Umbilical cord (tissue), 2 donors: ENCODE measurements at places on chromosomes 5 and 9. TPM values are rescaled to one million over a fixed set of nuclear protein-coding genes. Genes with fewer than 3 reads are reported as not detected.

- DNase-seq, result peak; percentile 13
Measured at GRCh38 chr5:176870110-176870591, 29.0 kb downstream of the HK3 start.

DNA sequence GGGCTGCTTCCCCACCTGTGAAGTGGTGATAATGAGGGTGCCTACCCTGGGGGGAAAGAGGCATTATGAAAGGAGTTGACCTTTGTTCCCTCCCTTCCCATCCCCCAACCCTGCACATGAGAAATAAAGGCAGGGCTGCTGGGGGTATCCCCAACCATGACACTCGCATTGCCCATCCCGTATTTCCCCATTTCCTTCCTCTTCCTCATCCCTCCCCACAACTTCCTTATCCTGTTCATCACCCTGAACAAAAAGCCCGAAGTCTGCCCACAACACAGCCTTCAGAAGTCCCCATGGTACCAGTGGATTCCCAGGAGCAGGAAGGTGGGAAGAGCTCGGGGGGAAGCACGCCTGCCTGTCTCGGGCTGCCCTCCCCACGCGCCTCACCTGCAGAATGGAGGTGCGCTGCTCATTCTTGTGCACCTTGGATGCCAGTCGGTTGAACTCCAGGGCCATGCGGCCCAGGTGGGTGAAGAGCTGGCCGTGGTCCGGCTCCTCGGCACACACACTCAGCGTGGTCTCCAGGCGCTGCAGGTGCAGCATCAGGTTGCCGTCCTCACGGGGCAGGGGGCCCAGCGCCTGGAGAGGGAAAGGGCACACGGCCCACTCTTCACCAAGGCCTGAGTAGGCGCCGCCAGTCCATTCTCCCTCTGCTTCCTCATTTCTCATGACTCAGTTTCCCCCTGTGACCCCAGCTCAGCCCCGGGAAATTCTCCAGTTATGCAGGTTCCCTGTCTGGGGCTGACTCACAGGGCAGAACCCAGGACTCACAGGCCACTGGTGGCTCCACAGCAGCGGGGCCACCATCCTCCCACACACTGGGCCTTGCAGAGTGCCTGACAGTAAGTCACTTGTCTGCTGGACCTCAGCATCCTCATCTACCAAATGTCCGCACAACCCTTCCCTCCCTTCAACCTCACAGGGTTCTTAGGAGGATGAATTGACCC, 24.2 kb downstream of the TNIP1 start:
- DNase-seq, result no peak

- DNase-seq, result no peak
Measured at GRCh38 chr5:135691044-135691443, 112.3 kb upstream of the CXCL14 start.

Gene NR6A1
- total RNA-seq, result 0.72 TPM

- peak; percentile 23 for DNase-seq
Measured at GRCh38 chr9:135908093-135908753, 877 bp upstream of the CAMSAP1 start.

Gene RC3H2
- total RNA-seq, result 44.1 TPM

- no peak for DNase-seq
Measured at GRCh38 chr9:13142776-13143175, 136.7 kb downstream of the MPDZ start.

GRCh38 chr5:65861830-65862241, 64.5 kb upstream of the ERBIN start:
- no peak for DNase-seq

Gene SPATA31D4
- 1.7 TPM for total RNA-seq

DNA sequence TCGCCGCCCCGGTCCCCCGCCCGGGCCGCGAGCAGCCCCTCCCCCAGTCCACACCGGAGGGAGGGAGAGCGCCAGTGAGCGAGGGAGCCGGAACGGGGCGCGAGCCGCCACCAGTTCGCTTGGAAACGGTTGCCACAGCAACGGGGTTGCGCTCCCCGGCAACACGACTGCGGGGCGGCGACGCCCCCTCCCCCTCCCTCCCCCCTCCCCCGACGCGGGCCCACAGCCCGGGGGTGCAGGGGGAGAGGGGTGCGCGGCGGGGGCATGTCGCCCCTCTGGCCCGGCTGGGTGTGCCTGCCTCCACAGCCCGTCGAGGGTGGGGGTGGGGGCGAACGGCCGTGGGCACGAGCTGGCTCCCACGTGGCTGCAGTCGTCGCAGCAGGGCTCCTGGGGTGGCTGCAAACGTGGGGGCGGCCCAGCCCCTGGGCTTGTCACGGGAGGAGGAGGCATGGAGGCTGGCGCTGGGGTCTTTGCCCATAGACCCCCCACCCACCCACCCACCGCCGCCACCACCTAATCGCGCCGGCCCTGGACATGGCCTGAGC, 524 bp downstream of the PRR7 start:
- DNase-seq, result peak; percentile 48

- no peak for DNase-seq
Measured at GRCh38 chr9:68978501-68978900, 35.4 kb downstream of the PRKACG start.

DNA sequence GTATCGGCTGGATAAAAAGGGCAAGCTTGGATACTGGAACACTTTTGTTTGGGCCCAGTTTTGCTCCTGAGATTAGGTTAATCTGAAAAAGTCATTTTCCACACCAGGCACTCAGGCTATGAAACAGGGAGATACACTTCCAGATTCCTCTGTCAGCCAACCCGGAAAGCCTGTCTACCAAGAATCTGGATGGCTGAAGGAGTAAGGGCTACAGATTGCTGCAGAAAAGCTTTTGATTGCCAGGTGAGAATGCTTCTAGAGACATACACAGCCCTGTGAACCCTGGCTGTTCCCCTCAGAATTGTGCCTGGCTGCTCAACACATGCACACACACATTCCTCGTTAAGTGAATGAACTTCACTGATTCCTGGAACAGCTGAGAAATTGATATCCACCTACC, 114.4 kb downstream of the PSD2 start:
- peak; percentile 9 for DNase-seq

Gene PCDHGB5
- 15.4 TPM for total RNA-seq

Gene OR1N1
- 1.2 TPM for total RNA-seq

DNA sequence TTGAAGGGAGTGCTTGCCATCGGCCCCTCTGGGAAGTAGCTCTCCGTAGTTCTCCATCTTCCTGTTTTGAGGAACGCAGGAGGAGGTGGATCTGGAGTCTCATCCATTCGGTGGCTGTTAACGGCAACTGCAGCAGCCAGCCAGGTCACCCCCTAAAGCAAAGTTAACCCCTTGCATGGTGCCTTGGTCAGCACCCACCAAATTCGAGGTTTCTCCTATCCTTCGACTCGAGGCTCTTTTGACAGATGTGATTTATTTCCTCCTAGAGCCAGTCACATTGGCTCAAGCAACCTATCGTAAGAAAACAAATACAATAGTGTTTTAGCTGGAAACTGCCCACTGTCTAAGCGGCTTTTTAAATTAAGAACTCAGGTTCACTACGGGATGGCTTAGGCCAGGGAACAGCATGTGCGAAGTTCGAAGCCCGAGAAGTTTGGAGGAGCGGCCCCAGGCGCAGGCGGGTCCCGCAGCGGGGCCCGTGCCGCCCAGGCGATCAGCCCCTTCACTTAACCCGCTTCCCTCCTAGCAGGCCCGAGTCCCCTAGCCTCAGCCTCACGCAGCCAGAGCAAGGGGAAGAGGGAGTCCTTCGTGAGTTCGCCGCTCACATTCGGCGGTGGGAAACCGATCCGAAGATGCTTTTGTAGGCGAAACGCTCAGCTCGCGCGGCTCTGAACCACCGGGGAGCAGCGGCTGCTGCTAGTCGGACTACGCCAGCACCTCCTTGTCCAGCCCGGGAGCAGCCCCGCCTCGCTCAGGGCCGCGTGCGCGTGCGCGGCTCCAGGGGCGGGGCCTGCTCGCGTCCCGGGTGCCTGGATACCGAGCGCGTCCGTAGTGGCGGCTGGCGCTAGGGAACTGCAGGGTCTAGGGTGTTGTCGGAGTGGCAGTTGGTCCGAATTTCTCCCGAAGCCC, at the start of gene ROPN1L:
TSS of gene ROPN1L (plus strand) at position 797 of the 909 bp plus-strand sequence. CDS start 289 bp downstream, outside the sequence.
- DNase-seq, result peak; percentile 94

Gene SELENOP
- total RNA-seq, result 148 TPM

- peak; percentile 100 for DNase-seq
Measured at GRCh38 chr5:179559284-179560252, 9.2 kb downstream of the RUFY1 start.

DNA sequence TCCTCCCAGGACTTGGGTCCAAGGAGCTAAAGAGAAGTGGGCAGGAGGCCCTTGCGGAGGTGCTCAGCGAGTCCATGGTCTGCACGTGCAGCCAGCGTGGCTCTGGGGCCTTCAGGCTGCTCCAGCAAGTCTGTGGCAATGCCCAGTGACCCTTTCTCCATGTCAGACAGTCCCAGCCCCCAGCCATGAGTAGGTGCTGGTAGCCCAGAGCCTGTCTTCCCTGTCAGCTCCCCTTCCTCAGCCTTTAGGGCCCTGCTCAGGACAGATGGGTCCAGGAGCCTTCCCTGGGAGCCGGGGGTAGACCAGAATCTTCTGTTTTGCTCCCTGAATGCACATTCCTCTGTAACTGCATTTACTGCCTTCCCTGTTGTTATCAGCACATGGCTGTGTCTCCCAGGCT, 147.2 kb upstream of the IRX2 start:
- no peak for DNase-seq

- no peak for DNase-seq
Measured at GRCh38 chr5:153658606-153659005, 168.1 kb downstream of the GRIA1 start.

Gene CDC25C
- 2.2 TPM for total RNA-seq

DNA sequence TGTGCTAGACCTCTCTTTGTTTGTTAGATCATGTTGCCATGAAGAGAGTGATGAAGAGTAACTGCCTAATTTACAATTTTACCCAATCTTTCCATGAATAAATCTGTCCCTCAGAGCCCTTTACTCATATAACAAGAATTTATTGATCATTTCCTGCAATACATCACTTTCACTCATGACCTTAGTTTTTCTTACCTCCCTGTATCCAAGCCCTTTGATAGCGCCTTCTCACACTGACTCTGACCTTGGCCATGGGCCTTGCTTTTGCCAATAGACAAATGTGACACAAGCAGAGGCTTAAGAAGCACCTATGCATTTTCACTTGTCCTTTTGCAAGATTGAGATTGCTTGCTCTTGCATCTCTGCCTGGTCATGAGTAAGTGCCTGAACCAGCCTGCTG, 288.1 kb downstream of the NNT start:
- DNase-seq, result no peak

Gene PCDHB13
- 1.7 TPM for total RNA-seq

Gene TMEM215
- 3.1 TPM for total RNA-seq

- DNase-seq, result no peak
Measured at GRCh38 chr9:14441976-14442651, 128.2 kb upstream of the NFIB start.

GRCh38 chr9:108537756-108538155, 318.0 kb downstream of the ACTL7B start:
- DNase-seq, result no peak

GRCh38 chr5:31962871-31963307, 211.2 kb downstream of the GOLPH3 start:
- DNase-seq, result no peak

GRCh38 chr9:130882696-130883225, 13.9 kb downstream of the QRFP start:
- no peak for DNase-seq

GRCh38 chr5:179558932-179559283, 8.6 kb downstream of the RUFY1 start:
- DNase-seq, result no peak

Gene PCDHGB4
- total RNA-seq, result 18.3 TPM

DNA sequence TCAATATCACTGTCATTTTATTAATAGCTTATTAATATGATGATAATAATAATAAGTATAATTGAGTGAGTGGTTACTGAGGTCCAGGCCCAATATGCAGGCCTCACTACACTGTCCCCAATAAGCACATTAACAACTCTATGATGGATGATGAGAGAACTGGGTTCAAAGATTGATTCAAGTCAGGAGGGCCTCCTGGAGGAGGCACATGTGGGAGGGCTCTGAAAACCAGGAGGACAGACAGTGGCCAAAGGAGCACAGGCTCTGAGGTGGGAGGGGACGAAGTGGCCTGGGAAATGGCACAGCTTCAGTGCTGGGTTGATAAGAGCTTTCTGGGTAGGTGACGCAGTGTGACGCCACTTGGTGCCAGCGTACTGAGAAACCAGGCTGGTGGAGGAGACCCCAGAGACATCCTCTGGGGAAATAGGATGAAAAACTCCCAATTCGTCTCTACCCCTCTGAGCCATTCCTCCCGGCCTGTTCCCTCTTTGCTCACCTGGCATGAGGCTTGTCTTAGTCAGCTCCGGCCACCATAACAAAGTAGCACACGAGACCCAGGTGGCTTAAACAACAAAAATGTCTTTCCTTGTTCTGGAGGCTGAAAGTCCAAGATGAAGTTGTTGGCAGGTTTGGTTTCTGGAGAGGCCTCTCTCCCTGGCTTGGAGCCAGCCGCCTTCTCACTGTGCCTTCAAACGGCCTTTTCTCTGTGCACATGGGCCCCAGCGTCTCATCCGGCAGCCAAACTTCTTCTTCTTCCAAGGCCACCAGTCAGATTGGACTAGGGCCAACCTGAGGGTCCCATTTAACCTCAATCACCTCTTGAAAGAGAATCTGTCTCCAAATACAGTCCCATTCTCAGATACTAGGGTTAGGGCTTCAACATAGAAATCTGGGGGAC, 31.6 kb downstream of the NTNG2 start:
- no peak for DNase-seq

- no peak for DNase-seq
Measured at GRCh38 chr9:133528001-133528875, 3.5 kb upstream of the MYMK start.

- DNase-seq, result no peak
Measured at GRCh38 chr5:40381676-40382363, 297.9 kb upstream of the PTGER4 start.

- no peak for DNase-seq
Measured at GRCh38 chr5:106959387-106959786, 711.4 kb downstream of the EFNA5 start.

DNA sequence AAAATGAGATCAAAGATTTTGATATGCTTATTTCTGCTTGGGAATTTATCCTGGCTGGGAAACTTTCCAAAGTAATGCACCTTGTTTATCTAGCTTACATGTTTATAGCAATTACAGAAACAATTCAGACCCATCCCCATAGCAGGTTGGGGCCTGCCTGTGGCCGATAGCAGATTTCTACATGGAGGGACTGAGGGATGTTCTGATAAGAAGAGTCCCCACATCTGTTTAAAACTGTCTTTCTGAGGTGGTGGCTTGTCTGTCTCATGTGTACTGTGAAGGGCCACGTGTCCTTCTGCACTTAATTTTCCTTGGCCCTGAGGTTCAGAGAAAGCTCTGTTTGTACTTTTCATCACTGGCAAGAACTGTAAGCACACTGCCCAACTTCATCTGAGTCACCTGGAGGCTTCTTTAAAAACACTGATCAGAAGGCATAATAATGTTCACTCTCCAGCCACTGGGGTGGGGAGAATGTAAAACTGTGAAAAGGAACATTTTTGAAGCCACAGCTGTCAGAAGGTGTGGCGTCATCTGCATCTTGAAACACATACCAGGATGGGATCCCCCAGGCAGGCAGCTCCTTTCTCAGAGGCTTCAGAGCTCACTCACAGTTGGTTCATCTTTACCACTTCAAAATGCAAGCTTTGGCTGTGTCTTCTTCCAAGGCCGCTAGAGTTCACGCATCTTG, 80.3 kb downstream of the MAP1B start:
- no peak for DNase-seq

Gene PDZD2
- 5.5 TPM for total RNA-seq
